Suppressor macrophage treated with lipopolysaccharide for 1 hour (primary cell): ENCODE measurements at places on chromosomes 2 and 18.
A peak's percentile ranks its signal among the peaks of the same experiment; 100 is the strongest.

- DNase-seq = no peak
Measured at GRCh38 chr2:53793821-53794220, 7.0 kb downstream of the ERLEC1 start.

- no peak for DNase-seq
Measured at GRCh38 chr2:231612109-231612455, 19.4 kb downstream of the TEX44 start.

- peak; percentile 58 for DNase-seq
Measured at GRCh38 chr18:74081966-74082741, 65.5 kb downstream of the FBXO15 start.

DNA sequence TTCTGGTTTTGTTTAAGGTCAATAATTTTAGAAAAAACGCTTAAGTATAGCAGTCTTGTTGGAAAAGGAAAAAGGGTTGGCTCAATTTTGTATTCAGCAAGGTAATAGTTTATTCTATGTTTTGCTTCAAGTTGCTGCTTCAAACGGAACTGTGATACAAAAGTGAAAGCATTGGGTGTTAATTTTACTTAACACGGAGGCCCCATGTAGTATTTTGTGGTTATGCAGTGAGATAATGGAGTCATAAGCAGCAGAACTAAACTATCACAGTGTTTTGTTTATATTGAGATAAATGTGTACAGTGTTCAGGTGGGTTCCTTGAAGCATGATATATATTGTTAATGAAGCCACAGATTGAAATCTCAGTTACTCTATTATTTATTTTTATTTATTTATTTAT, 67.0 kb upstream of the LYPD6B start:
- no peak for DNase-seq

DNA sequence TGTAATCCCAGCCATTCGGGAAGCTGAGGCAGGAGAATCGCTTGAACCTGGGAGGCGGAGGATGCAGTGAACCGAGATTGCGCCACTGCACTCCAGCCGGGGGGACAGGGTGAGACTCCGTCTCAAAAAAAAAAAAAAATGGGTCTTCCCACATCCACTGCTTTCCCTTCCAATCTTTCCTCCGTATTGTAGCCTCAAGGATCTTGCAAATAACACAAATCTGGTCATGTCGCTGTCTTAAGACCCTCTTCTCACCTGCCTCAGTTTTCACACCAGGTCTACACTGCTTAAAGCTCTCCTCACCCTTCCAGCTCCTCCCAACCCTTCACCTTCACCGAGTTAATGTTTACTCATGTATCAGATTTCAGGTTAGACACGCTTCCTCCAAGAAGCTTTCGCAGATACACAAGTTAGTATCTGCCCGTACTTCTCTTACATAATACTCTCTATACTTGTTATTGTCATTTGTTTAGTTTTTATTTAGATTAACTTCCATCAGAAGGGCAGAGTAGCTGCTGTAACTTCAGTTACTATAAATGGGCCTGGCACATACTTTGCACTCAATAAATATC, 1.5 kb downstream of the IER3IP1 start:
- no peak for DNase-seq

DNA sequence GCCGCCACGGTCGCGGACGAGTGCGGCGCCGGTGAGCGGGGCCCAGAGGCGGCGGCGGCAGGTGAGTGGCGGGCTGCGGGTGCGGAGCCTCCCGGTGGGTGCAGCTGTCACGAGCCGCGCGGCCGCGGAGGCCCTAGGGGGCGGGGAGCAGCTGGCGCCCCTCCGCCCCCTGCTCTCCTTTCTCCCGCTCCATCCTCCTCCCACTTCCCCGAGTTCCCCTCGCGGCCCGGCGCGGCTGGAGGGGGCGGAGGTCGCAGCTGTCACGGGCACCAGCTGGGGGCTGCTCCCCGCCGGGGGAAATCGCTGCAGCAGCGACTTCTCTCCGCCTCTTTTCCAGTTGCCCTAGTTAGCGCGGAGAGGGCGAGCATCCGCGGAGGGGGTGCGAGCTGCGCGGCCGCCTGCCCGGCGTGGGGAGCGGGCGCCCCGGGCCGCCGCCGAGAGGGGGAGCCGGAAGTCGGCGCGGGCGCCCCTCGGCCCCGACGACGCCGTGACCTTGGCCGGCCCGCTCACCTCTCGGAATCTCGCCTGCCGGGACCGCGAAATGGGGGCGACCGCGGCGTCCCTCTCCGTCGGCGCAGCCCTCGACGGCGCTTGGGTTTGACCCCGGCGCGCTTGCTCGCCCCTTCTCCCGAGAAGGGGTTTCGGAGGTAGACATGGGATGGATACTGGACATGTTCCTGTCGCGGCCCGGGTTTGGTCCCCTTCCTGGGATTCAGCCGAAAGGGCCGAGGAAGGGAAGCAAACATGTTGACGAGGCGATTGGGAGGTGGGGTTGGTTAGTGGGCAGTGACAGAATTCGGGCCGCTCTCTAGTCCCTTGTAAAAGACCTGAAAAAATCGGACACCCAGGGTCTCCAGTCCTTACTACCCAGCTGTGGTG, 727 bp downstream of the NCOA1 start:
- peak; percentile 87 for DNase-seq

GRCh38 chr18:2326999-2327398, 244.3 kb downstream of the METTL4 start:
- no peak for DNase-seq

DNA sequence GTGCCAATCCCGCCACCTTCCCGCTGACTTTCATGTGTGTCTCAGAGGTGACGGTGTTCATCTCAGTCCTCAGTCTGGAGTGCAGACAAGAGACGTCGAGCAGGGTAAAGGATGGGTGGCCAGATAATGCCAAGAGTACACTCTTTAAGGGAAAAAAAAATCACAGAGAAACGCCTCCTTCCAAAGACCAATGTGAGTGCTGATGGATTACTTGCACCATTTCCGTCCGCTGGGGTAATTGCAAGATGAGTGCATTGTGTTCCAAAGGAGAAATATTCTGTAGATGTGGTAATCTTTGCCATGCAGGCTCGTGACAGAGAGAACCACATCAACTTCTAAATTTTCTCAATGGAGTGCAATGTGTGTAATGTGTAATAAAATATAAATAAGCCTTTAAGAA, 81.0 kb downstream of the KLHL29 start:
- DNase-seq = no peak

DNA sequence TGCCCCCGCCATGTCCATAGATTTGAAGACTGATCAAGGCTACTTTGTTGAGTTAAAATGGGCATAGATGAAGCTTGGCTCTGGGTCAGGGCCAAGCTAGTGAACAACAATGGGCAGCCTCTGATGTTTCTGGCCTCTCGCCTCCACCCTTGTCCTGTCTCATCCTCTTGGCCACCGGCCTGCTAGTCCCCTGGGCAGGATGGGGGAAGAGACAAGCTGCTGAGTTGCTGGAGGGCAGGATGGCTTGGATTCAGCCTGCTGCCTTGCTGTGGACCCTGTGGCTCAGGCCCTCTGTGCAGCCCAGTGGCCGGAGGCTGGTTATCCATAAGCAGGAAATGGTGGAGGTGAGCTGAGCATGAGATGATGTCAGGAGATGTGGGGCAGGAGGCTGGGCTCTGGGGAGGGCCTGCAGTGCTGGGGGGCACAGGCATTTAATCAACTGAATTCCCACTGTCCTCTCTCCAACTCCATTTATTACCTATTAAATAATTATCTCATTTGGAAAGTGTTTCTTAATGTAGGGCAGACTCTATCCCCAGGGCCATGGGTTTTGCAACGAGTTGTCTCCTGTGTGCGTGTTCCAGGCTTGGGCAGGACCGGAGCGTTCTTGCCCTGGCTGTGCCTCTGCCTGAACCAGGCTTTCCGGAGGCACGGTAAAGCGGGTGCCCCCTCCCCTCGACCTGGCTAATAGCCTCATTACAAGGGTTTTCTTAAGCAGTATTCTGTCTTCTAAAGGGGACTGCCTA, 122.9 kb downstream of the GLI2 start:
- DNase-seq = no peak

DNA sequence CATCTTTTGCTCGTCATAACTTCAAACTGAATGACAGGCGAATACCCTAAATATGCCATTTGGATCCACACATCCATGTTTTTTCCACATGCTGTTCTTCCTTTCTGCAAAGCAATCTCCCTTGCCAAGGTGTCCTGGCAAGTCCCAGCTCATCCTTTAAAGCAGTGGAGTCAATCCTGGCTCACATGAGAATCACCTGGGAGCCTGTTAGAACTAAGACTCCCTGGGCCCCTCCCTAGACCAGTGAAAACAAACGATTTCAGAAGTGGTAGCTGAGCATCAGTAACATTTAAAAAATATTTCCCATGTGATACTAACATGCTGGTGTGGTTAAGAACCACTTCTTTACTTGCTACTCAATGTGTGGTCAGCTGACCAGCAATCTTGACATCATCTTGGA, 50.6 kb upstream of the PARD3B start:
- no peak for DNase-seq

GRCh38 chr2:79985571-79985970, 319.0 kb downstream of the LRRTM1 start:
- no peak for DNase-seq

DNA sequence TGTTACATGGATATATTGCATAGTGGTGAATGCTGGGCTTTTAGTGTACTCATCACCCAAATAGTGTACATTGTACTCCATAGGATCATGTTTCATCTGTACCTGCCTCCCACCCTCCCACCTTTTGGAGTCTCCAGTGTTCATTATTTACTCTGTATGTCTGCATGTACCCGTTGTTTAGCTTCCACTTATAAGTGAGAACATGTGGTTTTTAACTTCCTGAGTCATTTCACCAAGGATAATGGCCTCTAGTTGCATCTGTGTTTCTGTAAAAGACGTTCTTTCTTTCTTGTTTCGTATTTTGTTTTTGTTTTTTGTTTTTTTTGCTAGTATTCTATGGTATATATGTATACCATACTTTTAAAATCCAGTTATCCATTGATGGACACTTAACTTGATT, 107.5 kb downstream of the MSTN start:
- DNase-seq = no peak

DNA sequence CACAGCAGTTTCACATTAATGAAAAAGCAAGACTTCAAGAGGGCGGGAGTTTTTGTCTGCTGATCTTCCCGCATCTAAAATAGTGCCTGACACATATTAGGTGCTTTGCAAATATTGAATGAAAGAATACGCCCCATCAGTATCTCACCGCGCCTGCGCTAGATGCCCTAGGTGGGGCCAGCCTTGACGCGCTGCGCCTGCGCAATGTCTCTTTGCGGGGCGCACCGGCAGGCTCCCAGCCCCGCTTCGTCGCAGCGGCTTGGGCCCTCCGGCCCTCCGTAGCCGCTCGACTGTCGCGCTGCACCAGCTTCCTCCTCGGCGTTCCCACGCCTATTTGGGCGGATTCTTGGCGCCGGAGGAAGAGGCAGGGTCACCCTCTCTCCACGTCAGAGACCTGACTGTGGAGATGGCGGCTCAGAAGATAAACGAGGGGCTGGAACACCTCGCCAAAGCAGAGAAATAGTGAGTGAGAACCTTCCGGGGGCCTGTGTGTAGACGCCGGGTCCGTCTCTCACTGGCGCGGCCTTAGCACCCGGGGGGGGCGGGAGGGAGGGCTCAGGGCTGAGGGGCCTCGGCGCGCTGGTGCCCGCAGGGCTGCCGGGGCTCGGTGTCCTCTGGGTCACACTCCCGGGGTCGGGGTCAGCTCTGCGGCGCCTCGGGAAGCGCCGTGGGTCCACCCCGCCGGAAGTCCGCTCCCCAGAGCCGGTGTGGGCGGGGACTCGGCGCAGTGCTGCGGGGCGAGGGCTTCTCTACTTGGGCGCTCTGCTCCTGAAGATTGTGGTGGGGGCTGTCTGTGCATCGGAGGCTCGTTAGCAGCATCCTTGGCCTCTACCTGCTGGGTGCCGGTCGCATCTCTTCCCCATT, at the start of gene NAPG:
NAPG (plus strand) TSS at position 331 of the 864 bp plus-strand sequence; CDS start at position 407, 76 bp downstream.
- DNase-seq = peak; percentile 99

GRCh38 chr2:236748385-236748784, 178.8 kb downstream of the ACKR3 start:
- peak; percentile 90 for DNase-seq

DNA sequence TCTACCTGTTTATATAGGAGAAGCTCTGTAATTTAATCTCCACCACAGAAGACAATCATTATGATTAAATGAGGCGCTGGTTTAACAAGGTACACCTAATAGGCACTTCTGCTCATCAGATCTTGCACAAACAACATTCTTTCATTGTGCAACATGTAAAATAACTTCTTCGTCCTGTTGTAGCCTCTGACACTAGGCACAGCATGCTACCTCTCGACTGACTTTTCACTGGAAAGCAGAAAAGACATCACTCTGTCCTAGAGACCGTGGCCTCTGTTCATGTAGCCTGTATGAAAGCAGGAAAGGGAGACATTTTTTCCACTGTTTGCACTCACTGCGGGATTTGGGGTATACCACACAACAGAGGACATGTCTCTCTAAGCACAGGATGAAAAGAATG, 316.5 kb downstream of the IRS1 start:
- DNase-seq = no peak

GRCh38 chr2:3301001-3301400, 76.6 kb downstream of the EIPR1 start:
- no peak for DNase-seq

- peak; percentile 21 for DNase-seq
Measured at GRCh38 chr18:43620936-43621335, 343.6 kb upstream of the SYT4 start.

GRCh38 chr2:233093721-233094120, 33.6 kb downstream of the INPP5D start:
- DNase-seq = no peak

- no peak for DNase-seq
Measured at GRCh38 chr18:64234321-64234720, 85.4 kb upstream of the LINC00305 start.

- no peak for DNase-seq
Measured at GRCh38 chr18:11042247-11042646, 107.1 kb downstream of the PIEZO2 start.

DNA sequence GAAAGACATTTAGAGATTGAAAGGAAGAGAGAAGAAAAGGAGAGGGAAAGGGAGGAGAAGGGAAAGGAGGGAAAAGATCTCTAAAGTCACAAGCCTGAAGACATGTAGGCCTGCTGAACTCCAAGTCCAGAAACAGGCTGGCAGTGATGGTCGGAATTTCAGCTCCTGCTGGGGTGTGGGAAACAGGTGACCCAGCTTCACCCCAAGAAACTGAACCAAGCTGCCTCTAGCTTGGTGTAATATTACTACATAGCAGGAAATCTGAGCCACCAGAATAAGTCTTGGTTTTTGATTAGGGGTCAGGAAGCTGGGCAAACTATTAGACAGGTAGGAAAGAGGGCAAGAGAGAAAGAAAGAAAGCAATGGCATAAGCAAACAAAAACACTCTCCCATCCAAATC, 185.8 kb downstream of the PDE11A start:
- no peak for DNase-seq

DNA sequence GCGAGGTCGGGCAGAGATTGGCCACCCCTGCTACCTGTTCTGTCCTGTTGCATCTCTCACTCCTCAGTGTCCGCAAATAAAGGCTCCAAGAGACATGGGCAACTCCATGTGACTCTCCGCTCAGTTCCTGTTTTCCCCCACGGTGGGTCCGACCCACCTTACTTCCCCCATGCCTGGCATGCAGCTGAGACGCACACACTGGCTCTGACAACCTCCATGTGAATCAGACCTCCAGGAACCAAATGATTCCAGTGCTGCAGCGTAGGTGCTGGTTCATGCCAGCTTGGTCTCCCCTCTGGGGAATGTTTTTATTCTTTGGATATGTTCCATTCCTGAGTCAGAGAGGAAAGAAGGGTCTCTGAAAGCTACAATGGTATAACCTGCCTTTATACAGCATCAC, 221.5 kb downstream of the SH3RF3 start:
- DNase-seq = no peak

GRCh38 chr2:231968820-231969219, 7.3 kb downstream of the DIS3L2 start:
- DNase-seq = no peak
